Omental fat pad (tissue), 4 donors: ENCODE measurements at places on chromosomes 13 and 19. TPM values are rescaled to one million over a fixed set of nuclear protein-coding genes. Genes with fewer than 3 reads are reported as not detected.
A peak's percentile ranks its signal among the peaks of the same experiment; 100 is the strongest.

DNA sequence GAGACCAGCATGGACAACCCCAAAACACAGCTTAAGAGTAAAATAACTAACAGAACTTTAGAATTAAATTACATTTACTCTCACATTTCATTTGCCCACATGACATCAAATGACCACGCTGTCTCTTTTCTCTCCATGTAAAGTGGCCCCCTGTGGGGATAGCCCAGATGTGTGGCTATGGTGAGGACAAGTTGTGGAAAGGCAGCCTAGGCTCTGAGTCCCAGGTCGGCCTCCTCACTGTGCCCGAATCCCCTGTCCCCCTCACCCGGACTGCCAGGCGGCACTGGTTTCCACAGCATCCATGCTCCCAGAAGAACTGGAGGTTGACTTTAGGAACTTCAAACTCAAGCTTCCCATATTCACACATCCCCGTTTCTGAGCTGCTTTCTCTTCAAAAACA lies 111.8 kb upstream of the UQCRFS1 start:
- DNase-seq = no peak

- DNase-seq = peak; percentile 32
These were observed 28.3 kb downstream of the IL12RB1 start for GRCh38 chr19:18058208-18059009.

The APC2 gene
- total RNA-seq = not detected

The CD22 gene
- 3.0 TPM for total RNA-seq
